Upper lobe of right lung (tissue), 1 donor: ENCODE measurements at places on chromosomes 16 and 17.

- H3K4me3 ChIP-seq = no peak overlapping the region
- no peaks in the 10 kb centered on the region for H3K4me1 ChIP-seq
- no peaks in the 10 kb centered on the region for H3K36me3 ChIP-seq
- no peaks in the 10 kb centered on the region for H3K27me3 ChIP-seq
- no peak for DNase-seq
- H3K27ac ChIP-seq = no peak overlapping the region
These were observed 30.9 kb upstream of the RPRML start for GRCh38 chr17:47009759-47010594.

GRCh38 chr17:39018267-39019134 lies 51.3 kb upstream of the FBXO47 start:
- DNase-seq = no peak
- H3K4me1 ChIP-seq = peaks cover 18% of the 10 kb centered on the region
- H3K36me3 ChIP-seq = no peaks in the 10 kb centered on the region
- peak overlapping the region; percentile 34 for H3K27ac ChIP-seq
- H3K27me3 ChIP-seq = no peaks in the 10 kb centered on the region

GRCh38 chr17:44111777-44112176 lies 11.7 kb downstream of the HDAC5 start:
- H3K4me3 ChIP-seq = no peak overlapping the region
- H3K27me3 ChIP-seq = no peaks in the 10 kb centered on the region
- H3K27ac ChIP-seq = peak overlapping the region; percentile 4
- no peak for DNase-seq
- H3K36me3 ChIP-seq = peaks cover 27% of the 10 kb centered on the region

- peak overlapping the region; percentile 53 for H3K27ac ChIP-seq
- H3K36me3 ChIP-seq = no peaks in the 10 kb centered on the region
- peaks cover 13% of the 10 kb centered on the region for H3K27me3 ChIP-seq
- DNase-seq = peak; percentile 89
- peaks cover 43% of the 10 kb centered on the region for H3K4me1 ChIP-seq
These were observed 6.9 kb upstream of the ACTG1 start for GRCh38 chr17:81519284-81520020.

DNA sequence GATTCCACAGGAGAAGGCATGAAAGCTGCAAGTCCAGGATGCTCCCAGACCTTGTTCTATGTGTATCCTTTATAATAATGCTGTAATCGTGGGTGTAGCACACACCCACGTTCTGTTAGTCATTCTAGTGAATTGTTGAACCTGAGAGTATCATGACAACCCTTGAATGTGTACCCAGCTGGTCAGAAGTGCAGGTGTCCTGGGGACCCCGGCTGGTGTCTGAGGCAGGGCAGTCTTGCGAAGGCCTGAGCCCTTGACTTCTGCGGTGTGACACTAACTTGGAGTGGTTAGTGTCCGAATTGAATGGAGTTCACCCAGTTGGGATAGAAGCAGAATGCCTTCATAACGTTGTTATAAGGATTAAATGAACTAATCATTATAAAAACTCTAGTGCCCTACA lies 218.0 kb upstream of the TNRC6C start:
- peaks cover 15% of the 10 kb centered on the region for H3K4me1 ChIP-seq
- H3K36me3 ChIP-seq = no peaks in the 10 kb centered on the region
- no peak overlapping the region for H3K4me3 ChIP-seq
- peak; percentile 8 for DNase-seq
- H3K27ac ChIP-seq = no peak overlapping the region

GRCh38 chr17:75693500-75694481 lies 26.7 kb downstream of the SAP30BP start:
- H3K4me3 ChIP-seq = no peak overlapping the region
- H3K27ac ChIP-seq = peak overlapping the region; percentile 70
- H3K27me3 ChIP-seq = no peaks in the 10 kb centered on the region
- DNase-seq = peak; percentile 81
- peaks cover 43% of the 10 kb centered on the region for H3K36me3 ChIP-seq

DNA sequence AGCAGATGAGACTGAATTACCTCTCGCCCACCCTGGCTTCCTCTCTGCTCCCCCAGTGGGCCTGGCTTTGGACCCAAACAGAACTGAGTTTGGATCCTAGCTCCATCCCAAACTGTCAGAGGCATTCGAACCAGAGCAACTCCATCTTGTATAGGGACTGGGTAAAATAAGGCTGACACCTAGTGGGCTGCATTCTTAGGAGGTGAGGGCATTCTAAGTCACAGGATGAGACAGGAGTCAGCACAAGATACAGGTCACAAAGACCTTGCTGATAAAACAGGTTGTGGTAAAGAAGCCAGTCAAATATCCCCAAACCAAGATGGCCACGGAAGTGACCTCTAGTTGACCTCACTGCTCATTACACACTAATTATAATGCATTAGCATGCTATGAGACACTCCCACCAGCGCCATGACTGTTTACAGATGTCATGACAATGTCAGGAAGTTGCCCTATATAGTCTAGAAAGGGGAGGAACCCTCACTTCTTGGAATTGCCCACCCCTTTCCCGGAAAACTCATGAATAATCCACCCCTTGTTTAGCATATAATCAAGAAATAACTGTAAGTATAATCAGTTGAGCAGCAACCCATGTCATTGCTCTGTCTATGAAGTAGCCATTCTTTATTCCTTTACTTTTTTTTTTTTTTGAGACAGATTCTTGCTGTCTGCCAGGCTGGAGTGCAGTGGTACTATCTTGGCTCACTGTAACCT lies 44.4 kb downstream of the LYRM1 start:
- no peak overlapping the region for H3K4me3 ChIP-seq
- H3K36me3 ChIP-seq = no peaks in the 10 kb centered on the region
- H3K27me3 ChIP-seq = no peaks in the 10 kb centered on the region
- no peaks in the 10 kb centered on the region for H3K4me1 ChIP-seq

GRCh38 chr17:71978435-71978834 lies 142.4 kb upstream of the SOX9 start:
- no peak overlapping the region for H3K27ac ChIP-seq
- DNase-seq = no peak
- H3K36me3 ChIP-seq = no peaks in the 10 kb centered on the region
- no peaks in the 10 kb centered on the region for H3K4me1 ChIP-seq
- no peak overlapping the region for H3K4me3 ChIP-seq
- H3K27me3 ChIP-seq = no peaks in the 10 kb centered on the region

DNA sequence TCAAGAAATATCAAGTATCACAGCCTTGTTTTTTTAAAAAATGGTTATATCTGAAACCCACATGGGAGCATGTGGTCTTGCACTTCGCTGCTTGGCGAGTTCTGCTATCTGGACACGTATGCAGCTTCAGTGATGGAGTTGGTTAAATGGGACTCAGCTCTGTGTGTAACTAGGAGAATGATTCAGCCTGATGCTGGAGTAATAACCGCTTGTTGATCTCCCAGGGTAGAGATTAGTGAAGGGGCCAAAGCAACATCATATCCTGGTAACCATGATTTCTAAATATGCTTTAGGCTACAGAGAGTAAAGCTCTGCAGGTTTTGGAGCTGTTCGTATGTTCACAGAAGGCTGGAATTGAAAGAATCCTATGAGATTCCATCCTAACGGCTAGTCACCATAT lies 63.2 kb downstream of the IQCK start:
- no peaks in the 10 kb centered on the region for H3K27me3 ChIP-seq
- no peak for DNase-seq
- H3K4me3 ChIP-seq = no peak overlapping the region
- no peak overlapping the region for H3K27ac ChIP-seq
- no peaks in the 10 kb centered on the region for H3K4me1 ChIP-seq

DNA sequence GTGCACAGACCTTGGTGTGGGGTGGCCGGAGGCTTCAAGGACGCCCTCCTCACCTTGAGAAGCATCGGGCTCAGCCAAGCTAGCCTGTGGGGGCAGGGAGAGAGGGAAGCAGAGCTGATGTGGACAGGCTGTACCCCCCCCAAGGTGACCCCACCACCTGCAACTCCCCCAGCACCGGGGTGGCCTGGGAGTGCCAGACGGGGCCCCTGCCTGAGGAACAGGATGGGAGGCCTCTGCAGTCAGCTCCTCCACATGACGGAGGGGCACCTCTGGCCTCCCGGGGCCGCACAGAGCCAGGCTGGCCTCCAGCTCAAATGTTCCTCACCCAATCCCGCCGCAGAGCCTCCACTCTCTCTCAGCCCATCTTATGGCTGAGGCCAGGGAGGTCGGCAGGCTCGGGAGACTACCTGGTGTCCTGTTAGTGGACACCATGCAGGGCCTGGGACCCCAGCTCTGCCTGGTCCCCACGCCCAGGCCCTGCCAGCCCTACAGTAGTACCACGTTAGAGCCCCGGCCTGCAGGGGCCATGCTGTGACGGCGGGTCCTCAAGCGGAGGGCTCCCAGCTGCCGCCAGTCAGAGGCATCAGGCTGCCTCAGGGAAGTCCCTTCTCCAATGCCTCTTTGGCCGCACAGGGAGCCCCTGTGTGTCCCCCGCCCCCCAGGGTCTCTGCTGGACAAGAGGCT lies 19.4 kb upstream of the SLC38A10 start:
- H3K36me3 ChIP-seq = no peaks in the 10 kb centered on the region
- no peak for DNase-seq
- H3K4me1 ChIP-seq = peaks cover 8% of the 10 kb centered on the region
- H3K27me3 ChIP-seq = no peaks in the 10 kb centered on the region
- no peak overlapping the region for H3K4me3 ChIP-seq

DNA sequence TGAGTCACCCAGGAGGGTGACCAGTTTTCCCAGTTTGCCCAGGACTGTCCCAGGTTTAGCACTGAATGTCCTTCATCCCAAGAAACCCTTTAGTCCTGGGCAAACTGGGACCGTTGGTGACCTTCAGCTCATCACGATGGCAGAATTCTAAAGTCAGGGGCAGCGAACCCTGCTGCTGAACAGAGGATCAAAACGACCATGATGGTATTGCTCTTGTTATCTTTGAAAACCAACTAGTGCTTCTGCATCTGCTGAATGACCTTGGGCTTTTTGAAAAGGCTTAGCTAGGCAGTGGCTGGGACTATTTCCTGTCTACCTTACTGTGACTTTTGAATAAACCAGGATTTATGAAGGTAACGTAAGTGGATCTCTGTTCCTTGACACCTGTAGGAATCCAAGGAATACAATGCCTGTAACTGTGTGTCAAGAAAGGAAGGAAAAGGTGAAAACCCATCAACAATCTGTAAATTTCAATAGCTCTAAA lies 281.9 kb downstream of the SOX9 start:
- DNase-seq = no peak
- no peaks in the 10 kb centered on the region for H3K36me3 ChIP-seq
- H3K27me3 ChIP-seq = no peaks in the 10 kb centered on the region
- H3K27ac ChIP-seq = no peak overlapping the region

DNA sequence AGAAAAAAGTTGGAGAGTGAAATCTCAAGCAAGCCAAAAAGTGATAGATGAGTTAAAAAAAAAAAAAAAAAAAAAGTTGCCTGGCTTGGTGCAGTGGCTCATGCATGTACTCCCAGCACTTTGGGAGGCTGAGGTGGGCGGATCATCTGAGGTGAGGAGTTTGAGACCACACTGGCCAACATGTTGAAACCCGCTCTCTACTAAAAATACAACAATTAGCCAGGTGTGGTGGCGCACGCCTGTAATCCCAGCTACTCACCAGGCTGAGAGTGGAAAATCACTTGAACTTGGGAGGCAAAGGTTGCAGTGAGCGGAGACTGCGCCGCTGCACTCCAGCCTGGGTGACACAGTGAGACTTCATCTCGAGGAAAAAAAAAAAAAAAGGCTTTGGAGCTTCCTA lies 668.8 kb downstream of the WWOX start:
- H3K4me3 ChIP-seq = no peak overlapping the region
- H3K27ac ChIP-seq = no peak overlapping the region
- no peaks in the 10 kb centered on the region for H3K36me3 ChIP-seq
- no peaks in the 10 kb centered on the region for H3K27me3 ChIP-seq
- H3K4me1 ChIP-seq = peaks cover 9% of the 10 kb centered on the region
- no peak for DNase-seq

DNA sequence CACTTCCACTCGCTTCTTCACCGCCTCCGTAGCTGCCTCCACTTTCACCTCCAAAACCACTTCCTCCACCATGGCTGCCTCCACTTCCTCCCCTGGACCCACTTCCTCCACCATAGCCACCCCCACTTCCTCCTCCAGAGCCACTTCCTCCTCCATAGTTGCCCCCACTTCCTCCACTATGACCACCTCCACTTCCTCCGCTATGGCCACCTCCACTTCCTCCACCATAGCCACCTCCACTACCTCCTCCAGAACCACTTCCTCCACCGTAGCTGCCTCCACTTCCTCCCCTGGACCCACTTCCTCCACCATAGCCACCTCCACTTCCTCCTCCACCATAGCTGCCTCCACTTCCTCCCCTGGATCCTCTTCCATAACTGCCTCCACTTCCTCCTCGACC lies 4.5 kb downstream of the KRT9 start:
- peaks cover 4% of the 10 kb centered on the region for H3K27me3 ChIP-seq
- H3K4me3 ChIP-seq = no peak overlapping the region
- no peak overlapping the region for H3K27ac ChIP-seq

- H3K27ac ChIP-seq = no peak overlapping the region
- no peaks in the 10 kb centered on the region for H3K27me3 ChIP-seq
- H3K36me3 ChIP-seq = no peaks in the 10 kb centered on the region
- DNase-seq = no peak
- no peaks in the 10 kb centered on the region for H3K4me1 ChIP-seq
These were observed 32.8 kb downstream of the DNAH2 start for GRCh38 chr17:7750321-7750821.

GRCh38 chr17:76631821-76632565 lies 11.6 kb downstream of the ST6GALNAC1 start:
- H3K27ac ChIP-seq = no peak overlapping the region
- H3K36me3 ChIP-seq = no peaks in the 10 kb centered on the region
- no peaks in the 10 kb centered on the region for H3K4me1 ChIP-seq
- H3K27me3 ChIP-seq = no peaks in the 10 kb centered on the region

- H3K4me1 ChIP-seq = peaks cover 33% of the 10 kb centered on the region
- H3K36me3 ChIP-seq = no peaks in the 10 kb centered on the region
- H3K27ac ChIP-seq = peak overlapping the region; percentile 51
- DNase-seq = no peak
These were observed 4.7 kb downstream of the PRR29 start for GRCh38 chr17:64002658-64003525.

- H3K4me3 ChIP-seq = no peak overlapping the region
- H3K27me3 ChIP-seq = no peaks in the 10 kb centered on the region
- no peaks in the 10 kb centered on the region for H3K36me3 ChIP-seq
- DNase-seq = peak; percentile 82
- no peaks in the 10 kb centered on the region for H3K4me1 ChIP-seq
- H3K27ac ChIP-seq = peak overlapping the region; percentile 39
These were observed 30.8 kb downstream of the FA2H start for GRCh38 chr16:74743668-74744299.

DNA sequence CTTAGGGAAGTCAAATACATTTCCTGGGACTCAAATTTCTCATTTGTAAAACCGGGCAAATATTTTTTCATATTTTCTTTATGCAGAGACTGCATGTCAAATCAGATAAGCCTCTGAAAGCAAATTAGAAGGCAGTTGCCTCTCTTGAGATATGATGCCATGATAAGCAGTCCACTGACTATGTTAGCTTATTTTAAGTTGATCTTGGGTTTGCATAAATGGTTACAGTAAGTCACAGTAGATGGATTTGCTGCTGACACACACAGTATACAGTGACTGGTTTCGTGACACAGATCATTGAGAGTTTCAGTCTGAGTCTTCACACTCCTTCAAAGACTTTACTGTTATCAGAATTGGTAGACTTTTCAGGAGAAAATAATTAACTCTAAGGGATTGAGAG lies 927.6 kb upstream of the CDH8 start:
- no peaks in the 10 kb centered on the region for H3K27me3 ChIP-seq
- H3K27ac ChIP-seq = no peak overlapping the region
- H3K36me3 ChIP-seq = no peaks in the 10 kb centered on the region
- no peaks in the 10 kb centered on the region for H3K4me1 ChIP-seq
- no peak for DNase-seq
